ENCODE measurements at places on chromosomes 3 and 15. TPM values are rescaled to one million over a fixed set of nuclear protein-coding genes. Genes with fewer than 3 reads are reported as not detected.

The IL17RD gene
- 6.3 TPM for polyA plus RNA-seq

The FILIP1L gene
- polyA plus RNA-seq = 75.1 TPM

The CPLX3 gene
- 0.22 TPM for polyA plus RNA-seq

The PTX3 gene
- 33.4 TPM for polyA plus RNA-seq

The FOXL2 gene
- not detected for polyA plus RNA-seq

The OR5K3 gene
- not detected for polyA plus RNA-seq

The VPS39 gene
- 43.8 TPM for polyA plus RNA-seq

The MCF2L2 gene
- polyA plus RNA-seq = 0.44 TPM

The AQR gene
- 9.9 TPM for polyA plus RNA-seq

The ACTRT3 gene
- polyA plus RNA-seq = 2.4 TPM
